ENCODE measurements at places on chromosomes 16 and 17. TPM values are rescaled to one million over a fixed set of nuclear protein-coding genes. Genes with fewer than 3 reads are reported as not detected.

The CEP112 gene
- total RNA-seq: 15.8 TPM

The FNDC8 gene
- not detected for total RNA-seq

The C17orf100 gene
- total RNA-seq: 0.79 TPM

The MLKL gene
- total RNA-seq: 47.9 TPM

The SPNS3 gene
- 1.0 TPM for total RNA-seq

The HOXB4 gene
- 2.5 TPM for total RNA-seq

The SMPD3 gene
- total RNA-seq: 5.9 TPM

The TBC1D28 gene
- not detected for total RNA-seq

The CRYBA1 gene
- not detected for total RNA-seq

The NOXO1 gene
- total RNA-seq: not detected

The CTRB1 gene
- total RNA-seq: 0.69 TPM

The FOXN1 gene
- not detected for total RNA-seq

The RRN3 gene
- 55.4 TPM for total RNA-seq

The ARL5C gene
- not detected for total RNA-seq

The PABPN1L gene
- not detected for total RNA-seq

The MRM3 gene
- total RNA-seq: 23.8 TPM

The GH2 gene
- total RNA-seq: not detected

The SYCE1L gene
- total RNA-seq: 0.56 TPM

The PRR11 gene
- 1.9 TPM for total RNA-seq

The PLEKHM1 gene
- total RNA-seq: 46.1 TPM

The DBNDD1 gene
- total RNA-seq: not detected

The ADGRG1 gene
- 86.5 TPM for total RNA-seq

The ATP1B2 gene
- 1.4 TPM for total RNA-seq

The RBFOX1 gene
- 0.24 TPM for total RNA-seq

Data from omental fat pad (tissue), 4 donors.